ENCODE measurements at places on chromosomes 4 and X. TPM values are rescaled to one million over a fixed set of nuclear protein-coding genes. Genes with fewer than 3 reads are reported as not detected.

- no peaks in the 10 kb centered on the region for H3K27me3 ChIP-seq
- no peak overlapping the region for H3K4me3 ChIP-seq
- H3K27ac ChIP-seq, result no peak overlapping the region
- DNase-seq, result no peak
- no peaks in the 10 kb centered on the region for H3K4me1 ChIP-seq
Measured at GRCh38 chr4:176875446-176875930, 82.8 kb upstream of the VEGFC start.

DNA sequence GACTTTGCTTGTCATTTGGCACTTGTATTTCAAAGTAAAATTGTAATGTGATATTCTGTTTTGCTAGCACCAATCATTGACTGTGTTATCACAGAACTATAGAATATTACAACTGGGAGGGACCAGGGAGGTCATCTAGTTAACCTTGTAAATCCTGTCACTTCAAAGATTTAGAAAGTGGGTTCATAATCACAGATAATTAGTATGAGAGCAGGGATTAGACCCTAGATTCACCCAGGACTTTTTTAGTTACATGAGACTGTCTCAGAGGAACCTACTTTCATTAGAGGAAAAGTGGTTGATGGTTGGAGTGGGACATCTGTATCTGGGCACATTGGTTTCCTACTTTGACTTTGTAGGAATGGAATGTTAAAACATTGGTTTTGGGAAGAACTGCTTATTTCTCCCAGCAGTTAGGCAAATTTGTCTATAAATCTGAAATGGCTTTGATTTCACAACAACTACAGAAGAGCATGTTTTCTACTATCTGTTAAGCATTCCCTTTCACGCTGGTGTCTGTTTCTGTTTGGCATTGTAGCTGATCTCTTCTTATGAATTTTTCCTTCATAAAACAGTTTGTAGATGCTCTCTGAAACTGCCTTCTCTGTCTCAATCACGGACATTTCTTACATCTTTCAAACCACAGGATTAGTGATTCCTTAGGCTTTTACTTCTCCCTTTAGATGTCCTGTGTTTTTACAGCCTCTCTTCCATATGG lies 144.1 kb downstream of the DIPK2B start:
- H3K4me1 ChIP-seq, result no peaks in the 10 kb centered on the region
- DNase-seq, result no peak
- peaks cover 19% of the 10 kb centered on the region for H3K36me3 ChIP-seq
- H3K4me3 ChIP-seq, result no peak overlapping the region
- no peaks in the 10 kb centered on the region for H3K27me3 ChIP-seq
- no peak overlapping the region for H3K27ac ChIP-seq

- DNase-seq, result no peak
- H3K27ac ChIP-seq, result no peak overlapping the region
- H3K27me3 ChIP-seq, result no peaks in the 10 kb centered on the region
Measured at GRCh38 chr4:177974461-177974860, 532.2 kb upstream of the AGA start.

GRCh38 chrX:108299704-108300103 lies 138.5 kb downstream of the COL4A6 start:
- H3K4me1 ChIP-seq, result no peaks in the 10 kb centered on the region
- no peaks in the 10 kb centered on the region for H3K36me3 ChIP-seq
- DNase-seq, result no peak
- H3K27ac ChIP-seq, result no peak overlapping the region

GRCh38 chr4:187274153-187274552 lies 550.5 kb upstream of the FAT1 start:
- DNase-seq, result no peak
- H3K4me3 ChIP-seq, result no peak overlapping the region
- H3K4me1 ChIP-seq, result no peaks in the 10 kb centered on the region
- H3K27ac ChIP-seq, result no peak overlapping the region

- no peak overlapping the region for H3K4me3 ChIP-seq
- H3K4me1 ChIP-seq, result no peaks in the 10 kb centered on the region
- DNase-seq, result no peak
- H3K27me3 ChIP-seq, result no peaks in the 10 kb centered on the region
- no peaks in the 10 kb centered on the region for H3K36me3 ChIP-seq
Measured at GRCh38 chrX:99795495-99795894, 614.6 kb downstream of the PCDH19 start.

The STK26 gene
- 0.80 TPM for total RNA-seq

The PDCL2 gene
- total RNA-seq, result not detected

Measured in left ventricle myocardium inferior (tissue), 1 donor.